ENCODE measurements at places on chromosomes 4 and X. TPM values are rescaled to one million over a fixed set of nuclear protein-coding genes. Genes with fewer than 3 reads are reported as not detected.

DNA sequence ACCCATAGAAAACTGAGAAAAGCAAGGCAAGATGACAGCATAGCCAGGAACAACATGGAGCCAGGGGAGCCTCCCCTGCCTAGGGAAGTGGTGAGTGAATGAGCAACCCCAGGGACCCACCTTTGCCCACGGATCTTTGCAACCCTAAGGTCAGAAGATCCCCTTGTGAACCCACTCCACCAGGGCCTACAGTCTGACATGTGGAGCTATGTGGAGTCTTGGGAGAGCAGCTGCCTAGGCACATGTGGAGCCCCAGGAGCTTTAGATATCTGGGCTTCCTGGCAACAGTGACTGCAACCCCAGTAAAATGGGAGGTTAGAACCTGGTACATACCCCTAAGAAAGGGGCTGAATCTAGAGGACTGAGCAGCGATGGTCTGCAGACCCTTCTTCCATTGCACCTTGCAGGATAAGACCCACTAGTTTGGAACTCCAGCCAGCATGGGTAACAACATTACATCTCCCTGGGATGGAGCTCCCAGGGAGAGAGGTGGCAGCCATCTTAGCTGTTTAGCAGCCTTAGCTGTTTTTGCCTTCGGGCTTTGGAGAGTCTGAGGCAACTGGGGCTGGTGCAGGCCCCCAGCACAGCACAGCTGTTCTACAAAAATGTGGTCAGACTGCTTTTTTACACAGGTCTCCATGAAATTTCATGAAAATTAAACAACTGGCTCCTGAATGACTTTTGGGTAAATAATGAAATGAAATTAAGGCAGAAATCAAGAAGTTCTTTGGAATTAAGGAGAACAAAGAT is 104.7 kb upstream of the TRIM2 start:
- DNase-seq, result no peak

The BMX gene
- total RNA-seq, result 1.2 TPM

GRCh38 chr4:26061248-26061986 is 147.4 kb downstream of the SMIM20 start:
- no peak for DNase-seq

- no peak for DNase-seq
These were observed 369.5 kb downstream of the PPP3CA start for GRCh38 chr4:100977746-100978397.

- no peak for DNase-seq
These were observed 285.7 kb upstream of the TRAM1L1 start for GRCh38 chr4:117370944-117371668.

DNA sequence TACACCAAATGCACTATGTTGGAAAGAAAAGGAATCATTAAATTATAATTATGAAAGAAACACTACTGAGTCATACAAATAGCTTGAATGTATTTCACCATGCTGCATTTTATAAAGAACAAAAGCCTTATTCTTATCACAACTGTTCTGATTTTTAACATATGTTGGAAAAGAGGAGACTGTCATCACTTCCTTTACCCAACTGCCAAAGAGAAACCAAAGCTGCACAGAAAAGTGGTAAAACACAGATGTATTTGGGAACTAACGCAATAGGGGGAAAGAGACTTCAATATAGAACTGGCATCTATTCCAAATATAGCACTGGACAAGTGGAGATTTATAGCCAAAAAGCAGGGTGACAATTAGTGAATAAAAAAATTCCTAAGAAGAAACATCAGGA is 181.0 kb downstream of the SPANXN3 start:
- no peak for DNase-seq

The TMEM150C gene
- 22.5 TPM for total RNA-seq

The SRPK3 gene
- 0.76 TPM for total RNA-seq

- DNase-seq, result no peak
These were observed 70.5 kb downstream of the AFF1 start for GRCh38 chr4:87005369-87005689.

GRCh38 chr4:113825272-113825671 is 63.7 kb upstream of the CAMK2D start:
- no peak for DNase-seq

GRCh38 chr4:110275871-110276270 is 77.5 kb upstream of the ELOVL6 start:
- DNase-seq, result no peak

- DNase-seq, result no peak
These were observed 167.8 kb downstream of the PACRGL start for GRCh38 chr4:20868108-20868507.

- no peak for DNase-seq
These were observed 5.2 kb downstream of the TMEM164 start for GRCh38 chrX:110008011-110008635.

DNA sequence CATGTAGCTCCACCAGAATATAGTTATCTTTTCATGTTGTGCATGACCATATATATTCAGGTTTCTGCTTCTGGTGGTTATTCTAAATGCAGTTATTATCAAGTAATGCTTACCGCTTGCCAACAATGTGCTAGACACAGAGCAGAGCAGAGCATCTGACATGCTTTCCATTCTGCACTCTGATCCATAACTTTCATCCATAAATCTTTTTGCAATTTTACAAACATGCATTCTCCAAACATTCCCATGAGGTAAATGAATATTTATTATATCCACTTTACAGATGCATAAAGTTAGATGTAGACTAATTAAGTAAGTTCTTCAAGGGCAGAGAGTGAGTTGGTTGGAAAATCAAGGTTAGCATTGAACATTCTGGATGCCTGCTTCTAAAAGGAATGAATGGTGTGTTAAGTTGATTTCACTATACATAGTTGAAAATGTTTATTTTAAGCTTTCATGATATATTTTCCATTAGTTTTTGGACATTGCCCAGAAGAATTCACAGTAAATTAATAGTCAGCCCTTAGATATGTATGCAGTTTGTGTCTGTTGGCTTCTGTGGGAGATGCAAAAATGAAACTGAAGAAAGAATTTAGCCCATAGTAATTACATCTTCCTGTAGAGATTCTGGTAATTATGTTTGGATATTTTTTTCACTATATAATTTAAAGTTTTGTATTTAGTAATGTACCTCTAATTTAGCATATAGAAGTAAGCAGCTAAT is 867.8 kb downstream of the CCSER1 start:
- DNase-seq, result no peak
